ENCODE measurements at places on chromosomes 5 and 9.

DNA sequence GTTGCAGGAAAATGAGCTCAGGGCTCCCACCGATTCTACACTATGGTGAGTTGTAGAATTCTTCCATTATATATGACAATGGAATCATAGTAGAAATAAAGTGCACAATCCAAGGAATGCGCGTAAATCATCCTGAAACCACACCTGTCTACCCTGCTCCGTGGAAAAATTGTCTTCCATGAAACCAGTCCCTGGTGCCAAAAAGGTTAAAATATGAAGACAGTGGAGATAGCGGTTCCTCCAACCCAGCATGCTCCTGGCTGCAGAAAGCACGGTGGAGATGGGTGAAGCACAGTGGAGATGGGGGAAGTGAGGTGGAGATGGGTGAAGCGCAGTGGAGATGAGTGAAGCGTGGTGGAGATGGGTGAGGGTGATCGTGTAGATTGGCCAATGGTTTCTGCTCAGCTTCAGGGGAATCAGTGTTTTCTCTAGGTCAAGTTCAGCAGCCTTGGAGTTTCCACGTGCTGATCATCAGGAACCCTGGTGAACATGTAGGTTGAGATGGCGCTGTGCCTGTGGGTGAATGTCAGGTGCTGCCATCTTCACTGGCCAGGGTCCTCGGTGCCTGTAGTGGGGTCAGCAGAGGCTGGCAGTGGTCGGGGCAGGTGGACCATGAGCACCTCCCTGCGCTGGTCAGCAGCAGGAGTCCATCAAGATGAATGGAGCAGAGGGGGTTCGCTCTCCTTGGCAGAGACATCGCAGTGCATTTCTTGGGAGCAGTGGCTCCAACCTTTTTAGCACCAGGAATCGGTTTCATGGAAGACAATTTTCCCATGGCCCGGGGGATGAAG, 20.3 kb downstream of the PAEP start:
- DNase-seq, result no peak

GRCh38 chr5:31347552-31347905, 154.0 kb downstream of the CDH6 start:
- no peak for DNase-seq

- no peak for DNase-seq
Observed at GRCh38 chr5:154491941-154492340, 13.9 kb upstream of the HAND1 start.

GRCh38 chr9:111853450-111853827, 43.2 kb upstream of the UGCG start:
- DNase-seq, result no peak

DNA sequence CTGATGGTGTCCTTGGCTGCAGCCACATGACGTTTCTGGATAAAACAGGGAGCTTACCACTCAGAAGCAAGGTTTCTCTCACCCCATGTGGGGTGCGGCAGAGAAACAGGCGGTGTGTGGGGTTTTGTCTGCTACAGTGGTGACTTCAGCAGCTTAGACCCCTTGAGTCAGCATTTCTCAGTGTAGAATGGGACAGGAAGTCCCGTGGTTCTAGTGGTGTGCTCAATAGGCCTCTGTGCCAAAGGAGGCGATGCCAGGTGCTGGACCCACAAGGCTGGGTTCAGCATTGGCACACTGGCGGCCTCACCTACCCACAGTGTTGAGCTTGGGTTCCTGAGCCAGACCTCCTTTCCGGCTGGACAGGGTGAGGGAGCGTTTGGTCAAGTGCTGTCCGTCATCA, 125.2 kb upstream of the SMIM23 start:
- DNase-seq, result no peak

GRCh38 chr9:72312386-72312987, 52.5 kb downstream of the ZFAND5 start:
- DNase-seq, result no peak

GRCh38 chr5:108003178-108003577, 332.4 kb upstream of the EFNA5 start:
- DNase-seq, result no peak

GRCh38 chr5:143119291-143119769, 284.2 kb downstream of the NR3C1 start:
- no peak for DNase-seq

GRCh38 chr5:163938595-163938994, 433.2 kb downstream of the MAT2B start:
- DNase-seq, result no peak

DNA sequence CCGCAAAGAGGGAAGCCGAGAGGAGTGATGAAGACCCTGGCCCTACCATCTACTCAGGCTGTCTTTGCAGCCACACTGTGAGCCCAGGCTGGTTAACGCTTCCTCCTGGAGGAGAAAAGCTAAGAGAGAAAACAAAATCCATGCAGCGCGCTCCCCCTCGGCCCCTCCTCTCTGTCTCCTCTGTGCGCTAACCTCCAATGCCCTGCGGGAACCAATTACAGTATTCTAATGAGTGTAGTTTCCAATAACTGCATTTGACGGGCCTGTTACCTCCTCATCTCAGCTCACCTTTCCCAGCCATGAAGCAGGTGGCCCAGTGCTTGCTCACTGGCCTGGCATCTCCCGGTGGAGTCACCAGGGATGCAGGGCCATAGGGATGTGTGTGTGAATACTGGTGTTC, 565.5 kb downstream of the EBF1 start:
- no peak for DNase-seq

GRCh38 chr5:149240354-149240998, 31.2 kb upstream of the AFAP1L1 start:
- DNase-seq, result no peak

GRCh38 chr9:75190762-75191161, 102.4 kb downstream of the OSTF1 start:
- DNase-seq, result no peak

GRCh38 chr9:90569511-90569910, 73.1 kb downstream of the DIRAS2 start:
- no peak for DNase-seq

DNA sequence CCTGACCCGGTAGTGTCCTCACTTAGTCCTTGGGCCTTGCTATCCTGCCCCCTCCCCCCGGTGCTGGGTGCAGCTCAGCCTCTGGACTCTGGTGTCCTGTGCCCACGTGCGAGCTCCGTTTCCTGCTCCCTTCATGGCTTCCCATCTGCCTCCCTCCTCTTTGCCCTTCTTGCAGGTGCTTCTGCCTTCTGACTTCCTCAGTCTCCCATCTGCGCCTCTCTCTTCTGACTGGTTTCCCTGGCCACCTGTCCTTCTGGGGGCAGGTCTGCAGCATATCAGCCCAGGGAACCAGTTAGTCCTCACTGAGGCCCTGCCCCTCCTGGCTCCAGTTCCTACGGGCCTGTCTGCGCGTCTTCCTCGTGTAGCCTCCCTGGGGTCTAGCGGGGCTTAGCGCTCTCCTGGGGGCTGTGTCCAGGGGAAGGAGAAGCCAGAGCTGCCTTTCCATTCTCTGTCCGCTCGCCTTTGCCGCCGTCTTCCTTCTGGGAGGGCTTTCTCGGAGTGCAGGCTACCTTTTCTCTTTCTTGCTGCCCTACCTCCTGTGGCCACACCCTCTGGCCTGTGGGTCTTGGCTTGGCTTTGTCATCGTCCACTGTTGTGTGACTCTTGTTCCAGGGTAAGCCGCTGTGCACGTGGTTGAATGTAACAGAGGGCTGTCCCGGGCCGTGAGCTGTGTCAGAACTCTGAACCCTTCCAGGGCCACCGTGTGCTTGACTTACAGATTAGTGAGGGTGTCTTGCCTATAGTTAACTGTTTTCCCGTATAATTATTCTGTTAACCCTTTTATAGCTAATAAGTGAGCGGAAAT, 51.8 kb downstream of the EHMT1 start:
- DNase-seq, result no peak

GRCh38 chr5:80569961-80570786, at the start of gene ANKRD34B:
Gene ANKRD34B (minus strand): TSS chr5:80570280. CDS start chr5:80560019, 10,261 bp downstream.
- DNase-seq, result no peak

GRCh38 chr9:122393284-122393983, 22.6 kb downstream of the PTGS1 start:
- DNase-seq, result no peak

GRCh38 chr5:59661954-59662615, 231.4 kb downstream of the PDE4D start:
- DNase-seq, result no peak

DNA sequence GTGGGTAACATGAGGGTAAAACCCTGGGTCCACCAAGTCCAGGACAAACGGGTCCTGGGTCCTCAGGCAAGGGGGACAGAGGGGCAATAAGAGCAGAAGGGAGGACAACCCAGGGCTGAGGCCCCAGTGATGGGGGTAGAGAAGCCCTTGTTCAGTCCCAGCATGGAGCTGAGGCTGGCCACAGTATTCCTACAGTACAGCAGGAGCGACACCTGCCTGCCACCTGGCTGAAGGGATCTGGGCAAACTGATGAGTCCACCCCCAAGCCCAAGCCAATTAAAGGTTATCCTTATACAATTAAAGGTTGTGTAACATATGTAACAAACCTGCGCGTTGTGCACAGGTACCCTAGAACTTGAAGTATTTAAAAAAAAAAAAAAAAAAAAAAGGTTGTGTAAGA, 97.7 kb upstream of the LRRTM2 start:
- DNase-seq, result no peak

DNA sequence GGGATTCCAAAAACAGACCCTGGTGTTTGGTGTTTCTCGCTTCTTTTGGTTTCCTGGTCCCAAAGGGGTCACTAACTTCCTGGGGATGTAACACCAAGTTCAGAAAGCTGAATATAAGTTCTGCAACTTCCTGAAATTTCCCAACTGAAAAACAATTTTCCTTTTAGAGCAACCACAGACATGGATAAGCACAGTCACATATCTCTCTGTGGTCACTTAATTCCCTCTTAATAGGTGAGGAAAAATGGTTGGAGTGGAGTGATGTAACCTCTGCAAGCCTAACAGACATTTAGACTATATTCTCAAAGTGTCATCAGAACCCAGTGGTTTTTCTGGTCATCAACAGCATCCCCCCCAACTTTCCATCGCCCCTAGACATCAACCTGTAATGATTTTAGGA, 135.3 kb downstream of the PRELID2 start:
- DNase-seq, result no peak

DNA sequence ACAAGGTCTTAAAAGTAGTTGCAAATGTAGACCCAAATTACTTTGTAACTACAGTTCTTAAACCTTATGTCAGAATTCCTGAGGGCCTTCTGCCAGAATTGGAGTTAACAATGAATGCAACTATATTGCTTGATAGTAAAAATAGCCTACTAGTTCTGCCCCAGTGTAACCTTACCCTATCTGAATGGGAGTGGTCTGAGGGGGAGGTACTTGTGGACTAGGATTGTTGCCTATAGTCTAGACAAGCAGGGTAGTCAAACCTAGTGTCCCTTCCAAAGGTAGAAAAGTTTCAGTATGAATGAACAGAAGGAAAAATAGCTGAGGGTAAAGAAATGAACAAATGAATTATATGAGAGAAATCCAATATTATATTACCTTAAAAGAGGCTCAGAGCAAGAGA, 242.2 kb downstream of the PJA2 start:
- no peak for DNase-seq

- no peak for DNase-seq
Observed at GRCh38 chr5:132370971-132371602, 1.6 kb downstream of the SLC22A5 start.

GRCh38 chr5:141821430-141821925, 56.7 kb downstream of the PCDH1 start:
- DNase-seq, result peak; percentile 94
